Stimulated activated CD4-positive, alpha-beta T cell treated with anti-CD3 and anti-CD28 coated beads, Interleukin-15, amount 100 ng/mL, for 1 hour (primary cell): ENCODE measurements at places on chromosomes 13 and 19.

GRCh38 chr13:41032691-41033376 is 13.7 kb upstream of the ELF1 start:
- DNase-seq = no peak

- DNase-seq = peak; percentile 73
These were observed at the start of gene TRIP10 for GRCh38 chr19:6739390-6739882. TRIP10 (plus strand) TSS chr19:6739680; CDS start chr19:6739762, 82 bp downstream.

- DNase-seq = no peak
These were observed 26.9 kb downstream of the METTL21C start for GRCh38 chr13:102667911-102668310.

DNA sequence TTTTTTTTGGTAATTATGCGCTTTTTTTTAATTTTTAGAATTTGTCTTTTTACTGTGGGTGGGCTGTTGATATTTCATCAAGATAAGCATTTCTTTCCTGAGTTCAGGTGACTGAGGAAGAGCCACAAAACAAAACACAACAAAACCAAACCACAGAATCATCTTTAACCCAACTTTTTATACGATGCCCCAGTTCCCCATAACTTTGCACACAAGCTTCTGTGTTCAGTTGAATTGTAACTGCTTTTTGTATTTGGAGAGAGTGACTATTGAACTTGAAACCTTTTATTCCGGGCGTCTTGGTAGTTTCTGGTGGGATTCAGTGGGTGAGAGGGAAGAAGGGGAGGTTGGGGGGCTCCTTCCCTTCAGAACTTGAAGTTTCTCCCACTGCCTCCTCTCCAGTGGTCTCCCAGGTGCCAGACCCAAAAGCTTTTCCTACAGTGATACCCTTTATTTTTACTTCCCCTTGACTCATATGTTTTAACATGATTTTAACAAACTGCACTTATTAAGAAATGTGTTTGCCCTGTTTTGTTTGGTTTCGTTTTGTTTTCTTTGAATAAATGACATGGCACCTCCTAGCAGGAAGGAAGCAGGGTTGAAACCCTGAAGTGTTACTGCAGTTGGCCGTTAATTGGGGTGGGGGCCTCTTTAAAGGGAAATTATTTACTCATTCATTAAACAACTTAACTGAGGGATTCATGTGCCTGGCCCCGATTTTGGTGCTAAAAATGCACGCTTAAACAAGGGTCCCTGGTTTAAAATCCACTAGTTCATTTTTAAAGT is 2.7 kb upstream of the CCDC97 start:
- DNase-seq = no peak

- no peak for DNase-seq
These were observed 3.1 kb downstream of the SPC24 start for GRCh38 chr19:11152318-11153062.

DNA sequence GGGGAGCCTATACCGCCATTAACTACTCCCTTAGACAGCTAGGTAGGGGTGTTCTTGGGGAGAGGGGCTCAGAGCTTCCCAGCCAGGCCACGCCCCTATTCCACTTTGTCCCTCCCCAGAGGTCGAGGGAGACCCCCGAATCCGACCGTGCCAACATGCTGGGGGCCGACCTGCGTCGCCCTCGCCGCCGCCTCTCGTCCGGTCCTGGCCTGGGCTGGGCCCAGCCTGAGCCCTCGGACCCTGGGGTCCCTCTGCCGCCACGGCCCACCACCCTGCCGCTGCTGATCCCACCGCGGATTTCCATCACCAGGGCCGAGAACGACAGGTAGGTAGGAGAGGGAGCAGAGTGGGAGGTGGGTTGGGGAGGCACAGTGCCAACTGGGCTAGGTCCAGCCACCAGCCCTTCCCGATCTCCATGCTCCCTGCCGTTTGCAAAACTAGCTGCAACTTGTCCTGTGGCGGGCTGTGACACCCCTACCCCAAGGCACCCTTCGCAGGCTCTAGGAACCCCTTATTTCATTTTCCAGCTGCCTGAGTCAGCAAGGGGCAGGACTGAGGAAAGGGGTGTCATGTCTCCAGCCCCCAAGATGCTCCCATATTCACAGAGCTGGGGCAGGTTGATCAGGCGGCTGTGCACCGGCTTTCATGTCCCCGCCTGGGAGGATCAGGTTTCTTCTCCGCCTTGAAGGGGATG is 2.6 kb upstream of the PDE4A start:
- DNase-seq = no peak

GRCh38 chr19:10407096-10407495 is 3.8 kb upstream of the CDC37 start:
- no peak for DNase-seq
